B cell (primary cell): ENCODE measurements at places on chromosomes 12 and 14.
A peak's percentile ranks its signal among the peaks of the same experiment; 100 is the strongest.

GRCh38 chr14:59217011-59217410 lies 28.5 kb downstream of the DAAM1 start:
- DNase-seq = no peak

DNA sequence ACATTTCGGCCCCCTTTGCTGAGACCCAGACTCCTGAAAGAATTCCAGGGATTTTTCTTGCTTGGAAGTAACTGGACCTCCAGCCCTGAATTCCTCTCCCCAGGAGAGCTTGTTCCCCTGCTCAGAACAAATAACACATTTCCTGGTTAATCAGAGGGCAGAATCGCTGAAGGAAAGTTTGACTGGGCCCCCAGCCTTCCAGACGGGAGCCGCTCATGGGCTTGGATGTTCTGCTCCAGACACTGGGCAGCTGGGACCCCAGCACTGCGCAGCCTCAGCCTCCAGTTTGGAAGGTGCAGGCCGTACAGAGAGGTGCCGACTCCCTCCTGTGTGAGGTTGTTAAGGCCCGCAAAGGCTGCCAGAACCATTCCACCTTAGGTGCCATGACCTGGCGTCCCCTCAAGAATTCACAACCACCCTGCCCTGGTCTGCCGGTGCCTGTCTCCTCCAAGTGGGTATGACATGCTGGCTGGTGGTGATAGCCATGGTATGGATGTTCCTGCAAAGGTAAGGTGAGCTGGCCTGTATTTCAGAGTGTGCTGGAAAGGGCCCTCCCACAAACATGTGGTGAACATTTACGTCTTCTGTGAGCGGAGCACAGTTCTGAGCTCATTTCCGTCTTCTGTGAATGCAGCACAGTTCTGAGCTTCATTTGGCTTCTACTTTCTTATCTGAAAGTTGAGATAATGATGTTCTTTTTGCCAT lies 5.1 kb upstream of the LTBP2 start:
- no peak for DNase-seq

DNA sequence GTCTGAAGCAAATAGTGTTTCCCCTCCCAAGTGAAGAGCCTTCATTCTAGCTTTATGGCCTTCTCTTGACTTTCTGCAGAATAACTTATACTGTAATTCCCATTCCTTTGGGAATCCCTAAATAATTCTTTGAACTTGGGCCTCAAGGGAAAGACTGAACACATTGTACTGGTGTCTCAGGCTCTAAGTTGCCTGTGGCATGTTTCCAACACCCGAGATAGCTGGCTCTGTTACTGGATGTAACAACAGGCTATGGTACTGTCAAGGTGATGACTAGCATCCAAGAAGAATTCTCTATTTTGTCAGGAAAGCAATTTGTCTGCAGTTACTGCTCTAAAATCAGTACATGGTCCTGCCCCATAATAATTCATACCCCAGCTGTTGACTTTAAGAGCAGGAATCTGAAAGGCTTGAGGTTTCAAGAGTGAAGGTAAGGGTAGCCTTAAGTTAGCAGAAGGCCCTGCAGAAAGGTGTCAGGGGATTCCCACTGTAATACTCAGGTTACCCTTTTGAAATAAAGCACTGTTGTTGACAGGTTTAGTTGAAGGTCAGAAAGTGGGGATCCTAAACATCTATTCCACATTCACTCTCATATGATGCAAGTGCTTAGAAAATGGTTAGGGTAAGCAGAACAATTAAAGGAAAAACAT lies 5.2 kb downstream of the GPX2 start:
- DNase-seq = no peak

- DNase-seq = no peak
These were observed 185.7 kb downstream of the KICS2 start for GRCh38 chr12:64036414-64036813.

DNA sequence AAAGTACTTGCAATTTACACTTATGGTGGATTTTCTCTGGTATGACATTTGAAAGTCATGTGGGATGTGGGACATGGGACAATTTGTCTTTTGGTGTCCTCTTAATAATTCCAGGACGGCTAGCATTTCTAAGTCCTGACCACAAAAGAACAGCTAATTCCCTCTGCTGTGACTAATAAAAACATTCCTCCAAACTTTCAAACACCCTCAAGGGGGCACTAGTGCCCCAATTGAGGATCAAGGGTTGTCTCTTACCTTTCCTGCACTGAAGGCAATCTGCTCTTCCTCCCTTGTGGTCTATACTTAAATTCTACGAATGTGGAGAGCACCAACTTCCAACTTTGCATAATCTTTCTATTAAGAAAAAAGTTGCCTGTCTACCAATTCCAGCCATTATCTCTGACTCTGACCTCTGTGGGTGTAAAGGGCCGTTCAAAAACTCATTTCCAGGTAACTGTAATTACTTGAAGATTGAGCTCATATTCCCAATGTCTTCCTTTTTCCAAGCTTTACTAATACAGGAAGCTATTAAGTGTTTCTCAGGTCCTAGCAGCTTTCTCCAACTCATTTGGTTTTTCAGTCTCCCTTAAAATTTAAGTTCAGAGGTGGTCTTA lies 210.2 kb downstream of the PTPRO start:
- peak; percentile 76 for DNase-seq

- no peak for DNase-seq
These were observed 29.8 kb upstream of the PLEKHG6 start for GRCh38 chr12:6280672-6281071.

DNA sequence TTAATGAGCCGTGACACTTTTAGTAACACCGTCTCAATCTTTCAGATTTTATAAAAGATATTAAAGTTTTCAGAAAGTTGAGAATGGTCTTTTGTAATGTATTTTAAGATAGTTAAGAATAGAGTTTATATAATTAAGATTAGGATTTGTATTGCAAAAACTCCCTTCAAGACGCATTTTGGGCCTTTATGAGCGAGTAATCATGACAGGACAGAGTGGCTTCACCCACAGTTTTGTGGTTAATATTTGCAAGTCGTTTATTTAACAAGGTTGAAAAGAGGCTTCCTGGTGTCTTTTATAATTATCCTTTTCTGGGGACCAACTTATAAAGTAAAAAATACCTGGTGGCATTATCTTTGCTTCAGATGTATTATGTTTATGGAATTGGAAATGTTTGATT lies 44.0 kb downstream of the TRAF3 start:
- DNase-seq = no peak

- DNase-seq = no peak
These were observed 964 bp upstream of the SERPINA4 start for GRCh38 chr14:94560291-94560665.

- DNase-seq = no peak
These were observed 220.5 kb downstream of the SLC6A15 start for GRCh38 chr12:84692071-84692470.

GRCh38 chr12:46585854-46586621 lies 213.5 kb upstream of the SLC38A2 start:
- peak; percentile 5 for DNase-seq

DNA sequence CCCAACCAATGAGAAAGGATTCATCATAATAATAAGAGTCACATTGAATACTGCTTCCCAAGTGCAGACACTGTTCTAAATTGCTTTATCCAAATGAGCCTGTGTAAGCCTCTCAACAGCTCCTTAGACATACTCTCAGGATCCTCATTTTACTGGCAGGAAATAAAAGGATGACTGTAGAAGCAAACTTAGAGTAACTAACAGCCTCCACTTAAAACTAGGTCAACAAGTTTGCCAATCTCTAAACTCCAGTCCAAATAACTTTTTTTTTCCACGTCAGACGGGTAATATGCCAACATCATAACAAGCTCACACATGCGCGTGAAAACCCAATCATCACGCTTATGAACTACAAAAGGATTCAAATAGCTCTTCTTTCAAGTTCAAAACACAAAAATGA lies 15.3 kb upstream of the DPF3 start:
- DNase-seq = no peak

DNA sequence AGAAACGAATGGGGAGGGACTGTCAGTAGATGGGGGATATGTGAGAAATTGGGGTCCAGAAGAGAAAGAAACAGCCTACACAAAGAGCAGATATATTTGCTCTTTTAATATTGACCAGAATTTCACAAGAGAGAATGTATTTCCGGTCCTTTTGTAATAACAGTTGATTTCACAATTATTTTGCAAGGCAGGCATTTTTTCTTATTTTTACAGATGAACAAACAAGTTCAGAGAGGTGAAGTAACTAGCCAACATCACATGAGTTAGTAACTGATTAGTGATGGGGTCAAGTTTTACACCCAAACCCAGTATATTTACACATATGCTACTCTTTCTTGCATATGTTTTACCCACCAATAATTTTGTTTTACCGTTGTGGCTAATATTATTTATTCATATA lies 188.2 kb downstream of the NAV3 start:
- DNase-seq = no peak

DNA sequence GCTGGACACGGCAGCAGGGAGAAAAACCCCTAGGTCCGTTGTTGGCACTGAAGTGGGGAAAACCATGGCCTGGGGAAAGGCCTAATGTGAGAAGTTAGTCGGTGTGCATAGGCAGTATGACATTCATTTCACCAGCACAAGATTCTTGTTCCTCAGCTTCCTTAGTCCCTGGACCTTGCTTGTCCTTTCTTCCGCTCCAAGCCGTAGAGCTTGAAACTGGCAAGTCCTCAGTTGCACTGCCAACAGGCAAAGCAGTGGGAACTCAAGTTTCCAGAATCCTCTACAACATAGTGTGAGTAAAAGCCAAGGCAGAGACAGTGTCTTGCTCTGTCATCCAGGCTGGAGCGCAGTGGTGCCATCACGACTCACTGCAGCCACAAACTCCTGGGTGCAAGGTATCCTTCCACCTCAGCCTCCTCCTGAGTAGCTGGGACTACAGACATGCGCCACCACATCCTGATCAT lies 138.5 kb upstream of the AMIGO2 start:
- DNase-seq = peak; percentile 48

DNA sequence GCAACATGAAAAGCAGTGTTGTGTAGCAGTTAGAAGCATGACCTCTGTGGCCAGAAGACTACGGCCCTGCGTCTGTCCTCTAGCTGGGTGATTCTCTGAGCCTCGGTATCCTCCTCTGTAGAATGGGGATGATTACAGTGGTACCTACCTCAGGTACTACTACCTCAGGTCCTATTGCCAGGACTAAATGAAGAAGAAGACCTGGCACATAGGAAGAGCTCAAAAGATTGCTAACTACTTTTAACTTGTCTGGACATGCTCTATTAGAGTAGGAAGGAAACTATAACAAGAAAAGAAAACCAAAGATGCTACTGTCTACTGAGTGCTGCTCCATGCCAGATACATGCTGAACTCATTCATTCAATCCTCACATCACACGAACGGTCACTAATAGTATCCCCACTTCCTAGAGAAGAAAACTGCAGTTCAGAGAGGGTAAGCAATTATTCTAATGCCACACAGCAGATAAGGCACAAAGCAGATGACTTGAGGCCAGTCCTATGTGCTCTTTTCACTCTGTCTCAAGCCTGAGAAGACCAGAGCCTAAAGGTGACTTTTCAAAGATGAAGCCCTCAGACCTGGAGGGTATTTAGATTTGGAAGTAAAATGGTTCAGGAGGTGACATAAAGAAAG lies 108.1 kb upstream of the HIF1A start:
- DNase-seq = no peak

DNA sequence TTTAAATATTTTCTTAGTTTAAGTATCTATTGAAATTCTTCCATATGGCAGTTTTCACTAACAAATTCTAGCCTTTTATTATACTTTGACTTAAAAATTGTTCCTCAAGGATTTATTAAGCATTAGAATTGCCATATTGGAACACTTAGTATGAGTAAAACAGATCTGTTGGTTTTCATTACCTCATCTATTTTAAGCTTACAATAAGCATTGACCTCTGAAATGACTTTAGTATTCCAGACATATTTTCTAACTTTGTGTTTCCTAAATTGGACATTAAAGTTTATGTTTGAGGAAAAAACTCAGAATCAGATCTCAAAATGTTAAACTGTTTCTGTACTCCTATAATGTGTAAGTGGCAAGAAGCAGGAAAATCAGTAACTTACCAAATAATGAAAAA lies 48.4 kb downstream of the CSRP2 start:
- DNase-seq = no peak

DNA sequence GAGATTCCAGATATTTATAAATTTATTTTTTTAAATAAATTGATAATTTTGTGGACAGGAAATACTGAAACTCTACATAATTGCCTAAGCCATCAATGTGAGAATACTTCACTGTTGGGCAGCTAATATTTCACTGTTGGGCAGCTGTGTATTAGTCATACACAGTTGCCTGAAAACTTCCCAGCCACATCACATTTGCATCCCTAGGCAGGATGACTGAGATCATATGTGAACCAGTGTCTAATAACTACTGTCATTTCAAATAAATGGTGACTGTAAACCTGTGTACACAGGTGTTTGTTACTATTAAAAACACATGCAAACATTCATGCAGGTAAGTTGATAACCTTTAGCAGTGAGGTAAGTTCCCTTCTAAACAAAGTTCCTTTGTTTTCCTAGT lies 43.9 kb downstream of the TMTC3 start:
- no peak for DNase-seq

- DNase-seq = no peak
These were observed 282.8 kb downstream of the EGLN3 start for GRCh38 chr14:33668066-33668465.

- DNase-seq = no peak
These were observed 254.2 kb downstream of the C12orf50 start for GRCh38 chr12:87775051-87775450.

GRCh38 chr14:70281939-70282338 lies 77.5 kb downstream of the COX16 start:
- DNase-seq = no peak

DNA sequence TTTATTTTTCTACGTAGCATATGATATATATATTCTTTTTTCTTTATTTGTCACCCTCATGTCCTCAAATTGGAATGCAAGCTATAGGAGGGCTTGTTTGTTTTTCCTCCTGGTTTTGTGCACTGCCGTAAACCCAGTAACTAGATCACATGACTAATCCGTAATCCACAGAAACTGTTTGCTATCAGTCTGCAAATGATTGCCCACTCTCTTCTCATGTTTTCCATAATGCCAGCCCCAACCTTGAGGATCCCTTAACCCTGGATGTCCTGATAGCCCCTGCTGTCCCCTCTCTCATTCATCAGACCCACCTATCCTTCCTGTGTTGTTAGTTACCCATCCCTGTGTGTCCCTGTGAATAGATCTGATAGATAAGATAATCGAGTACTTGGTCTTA lies 94.0 kb downstream of the TSPAN9 start:
- no peak for DNase-seq

- DNase-seq = peak; percentile 76
These were observed 10.0 kb downstream of the WNT1 start for GRCh38 chr12:48988030-48988649.

GRCh38 chr12:527241-527640 lies 67.5 kb downstream of the B4GALNT3 start:
- DNase-seq = no peak

GRCh38 chr14:74893614-74894091 lies 11.9 kb downstream of the DLST start:
- DNase-seq = peak; percentile 64

DNA sequence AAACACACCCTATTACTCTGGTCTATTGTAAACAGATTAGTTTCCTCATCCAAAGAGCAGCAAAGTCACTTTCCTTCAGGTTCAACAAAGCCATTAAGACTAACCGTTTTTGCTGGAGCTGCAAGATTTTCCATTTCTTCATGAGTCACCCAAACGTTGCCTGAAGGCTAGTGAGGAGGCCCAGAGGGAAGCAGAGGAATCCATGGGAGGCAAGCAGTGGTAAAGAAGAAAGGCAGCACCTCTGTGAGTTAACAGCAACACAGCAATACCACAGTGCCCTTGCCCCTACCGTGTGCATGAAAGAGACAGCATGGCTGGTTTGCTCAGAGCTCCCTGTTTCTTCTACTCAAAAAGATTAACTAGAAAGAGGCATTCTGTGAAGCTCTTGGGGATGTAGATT lies 206.3 kb downstream of the ACSS3 start:
- DNase-seq = no peak

GRCh38 chr14:66254038-66254437 lies 232.1 kb upstream of the CCDC196 start:
- DNase-seq = no peak
